Epithelial cell of prostate (primary cell): ENCODE measurements at places on chromosomes 12 and 14.
A peak's percentile ranks its signal among the peaks of the same experiment; 100 is the strongest.

- DNase-seq = no peak
These were observed 550.7 kb downstream of the SLC6A15 start for GRCh38 chr12:84361651-84362551.

GRCh38 chr14:101776344-101776743 lies 14.8 kb downstream of the PPP2R5C start:
- no peak for DNase-seq

DNA sequence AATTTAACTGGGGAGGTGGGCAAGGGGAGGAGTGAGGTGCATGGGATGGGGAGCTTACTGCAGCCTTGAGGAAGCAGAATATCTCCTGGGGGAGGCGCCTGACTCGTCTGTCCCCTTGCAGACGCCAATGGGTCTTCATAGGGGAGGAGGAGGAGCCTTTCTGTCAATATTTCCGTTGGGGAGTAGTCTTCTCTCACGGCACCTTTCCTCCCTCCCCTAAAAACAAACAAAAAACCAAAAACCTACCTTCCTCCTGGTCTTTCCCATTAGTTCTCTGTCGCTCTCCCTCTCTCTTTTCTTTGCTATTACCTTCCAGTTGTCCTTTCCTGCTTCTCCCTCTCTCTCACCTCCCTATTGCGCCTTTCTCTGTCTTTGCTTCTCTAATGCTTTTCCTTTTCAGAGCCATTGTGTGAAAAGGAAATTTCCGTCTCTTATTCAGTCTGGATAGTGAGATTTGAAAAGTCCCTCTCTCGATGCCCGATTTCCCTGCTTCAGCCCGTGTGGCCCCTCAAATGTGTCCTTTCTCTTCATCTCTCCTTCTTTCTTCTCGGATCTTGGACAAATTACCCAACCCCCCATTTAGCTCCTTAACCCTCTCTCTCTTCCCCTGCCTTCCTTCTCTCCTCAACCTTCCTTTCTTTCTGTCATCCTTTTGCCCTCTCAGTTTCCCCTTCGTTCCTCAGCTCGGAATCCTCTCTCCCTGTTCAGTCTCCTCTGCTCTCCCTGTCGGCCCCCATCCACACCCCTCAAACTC lies 5.9 kb downstream of the GPR84 start:
- no peak for DNase-seq

GRCh38 chr12:92928421-92928961 lies 604 bp downstream of the EEA1 start:
- DNase-seq = no peak

DNA sequence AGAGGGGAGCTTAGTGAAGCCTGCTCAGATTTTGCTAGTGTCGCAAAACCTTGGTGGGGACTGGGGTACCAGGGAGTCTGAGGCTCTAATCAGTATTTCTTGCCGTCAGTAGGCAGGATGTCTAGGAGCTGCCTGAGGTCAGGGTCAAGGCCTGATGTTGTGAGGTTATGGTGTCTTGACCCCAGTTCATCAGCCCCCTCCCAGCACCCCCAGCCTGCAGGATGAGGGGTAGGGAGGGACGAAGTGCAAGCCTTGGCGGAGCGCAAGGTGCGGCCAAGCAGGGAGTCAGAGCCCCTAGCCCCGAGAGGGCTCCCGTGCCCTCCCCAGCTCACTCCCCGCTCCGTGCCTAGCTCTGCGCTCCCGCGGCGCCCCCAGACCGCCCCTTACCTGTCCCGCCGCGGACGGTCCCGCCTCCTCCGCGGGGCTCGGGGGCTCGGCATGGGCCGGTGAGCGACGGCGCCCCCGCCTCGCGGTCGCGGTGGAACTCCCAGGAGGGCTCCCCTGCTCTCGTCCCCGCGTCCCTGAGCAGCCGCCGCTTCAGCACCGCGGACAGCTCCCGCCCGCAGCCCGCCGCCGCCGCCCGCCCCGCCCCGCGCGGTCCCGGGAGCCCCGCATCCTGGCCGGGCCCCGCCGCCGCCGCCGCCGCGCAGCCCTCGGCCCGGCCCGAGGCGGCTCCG lies 347 bp downstream of the SYNDIG1L start:
- no peak for DNase-seq

GRCh38 chr12:5176036-5176435 lies 132.4 kb downstream of the KCNA5 start:
- DNase-seq = no peak

GRCh38 chr12:101480849-101481248 lies 5.7 kb downstream of the SPIC start:
- no peak for DNase-seq

DNA sequence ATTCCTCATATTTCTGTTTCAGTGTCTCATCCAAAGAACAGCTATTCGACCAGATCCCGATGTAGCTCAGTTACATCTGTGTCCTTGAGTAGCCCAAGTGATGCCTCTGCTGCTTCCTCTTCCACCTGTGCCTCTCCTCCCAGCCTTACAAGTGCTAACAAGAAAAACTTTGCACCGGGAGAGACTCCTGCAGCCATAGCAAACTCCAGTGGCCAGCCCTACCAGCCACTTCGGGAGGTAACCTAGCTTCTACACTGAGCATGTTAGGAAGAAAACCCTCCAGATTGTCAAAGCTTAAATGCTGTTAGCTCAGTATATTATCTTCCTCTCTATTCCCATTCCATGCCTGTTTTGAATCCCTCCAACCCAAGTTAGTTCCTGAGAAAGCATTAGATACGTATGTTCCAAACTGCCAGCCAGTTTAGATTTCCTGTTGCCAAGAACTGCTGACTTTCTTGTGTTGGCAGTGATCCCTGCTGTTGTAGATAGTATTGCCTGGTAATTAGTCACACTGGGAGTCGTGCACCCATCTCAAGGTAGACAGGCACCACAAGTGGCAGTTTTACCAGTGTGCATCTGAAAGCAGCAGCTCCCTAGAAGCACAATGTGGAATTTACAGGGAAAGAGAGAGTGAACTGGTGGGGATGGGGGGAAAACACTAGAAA lies 14.0 kb upstream of the KCNH3 start:
- no peak for DNase-seq

- no peak for DNase-seq
These were observed 370.2 kb upstream of the FLRT2 start for GRCh38 chr14:85159726-85160125.

DNA sequence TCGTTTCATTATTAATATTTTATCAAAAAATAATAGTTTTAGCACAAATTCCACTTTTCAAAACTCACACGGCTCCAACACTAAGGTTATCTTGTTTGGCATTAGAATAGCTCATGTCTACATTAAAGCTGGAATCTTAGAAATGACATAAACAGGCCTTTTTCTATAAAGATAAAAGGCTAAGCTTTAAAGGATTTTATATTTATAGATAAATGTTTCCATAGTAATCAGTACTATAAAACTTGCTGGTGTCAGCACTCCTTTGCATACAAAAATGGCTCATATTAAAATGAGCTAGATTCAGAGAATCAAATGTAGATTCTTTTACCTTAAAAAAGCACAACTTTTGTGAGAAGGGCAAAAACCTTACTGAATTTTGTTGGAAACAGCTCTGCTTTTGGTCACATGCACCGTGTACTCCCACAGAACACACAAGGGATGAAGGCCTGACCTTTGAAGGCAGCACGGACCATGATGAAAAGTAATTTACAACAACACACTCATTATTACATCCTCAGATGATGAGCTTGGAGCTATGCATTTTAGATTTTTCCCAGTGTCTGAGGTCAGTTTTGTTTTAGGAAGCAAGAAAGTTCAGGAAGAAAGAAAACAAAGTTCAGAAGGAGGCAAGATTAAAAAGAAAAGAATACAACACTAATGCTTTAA lies 202.8 kb downstream of the BCAT1 start:
- DNase-seq = no peak

DNA sequence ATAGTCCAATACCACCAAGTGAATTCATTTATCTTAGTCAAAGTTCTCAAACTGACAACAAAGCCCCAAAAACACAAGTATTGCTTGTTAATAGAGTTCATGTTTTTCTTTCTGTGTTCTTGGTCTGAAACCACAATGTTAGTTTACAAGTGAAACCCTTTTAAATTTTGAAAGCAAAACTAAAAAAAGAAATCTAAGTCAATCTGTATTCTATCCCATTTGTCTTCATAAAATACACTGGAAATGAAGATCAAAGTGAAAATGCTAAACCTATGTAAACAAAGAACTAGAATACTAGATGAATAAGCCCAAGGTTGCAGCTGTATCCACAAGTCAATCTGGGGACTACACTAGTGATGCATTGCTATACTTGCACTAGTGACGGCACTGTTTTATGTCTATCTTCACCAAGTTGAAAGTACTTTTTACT lies 10.4 kb downstream of the MAP4K5 start:
- DNase-seq = no peak

DNA sequence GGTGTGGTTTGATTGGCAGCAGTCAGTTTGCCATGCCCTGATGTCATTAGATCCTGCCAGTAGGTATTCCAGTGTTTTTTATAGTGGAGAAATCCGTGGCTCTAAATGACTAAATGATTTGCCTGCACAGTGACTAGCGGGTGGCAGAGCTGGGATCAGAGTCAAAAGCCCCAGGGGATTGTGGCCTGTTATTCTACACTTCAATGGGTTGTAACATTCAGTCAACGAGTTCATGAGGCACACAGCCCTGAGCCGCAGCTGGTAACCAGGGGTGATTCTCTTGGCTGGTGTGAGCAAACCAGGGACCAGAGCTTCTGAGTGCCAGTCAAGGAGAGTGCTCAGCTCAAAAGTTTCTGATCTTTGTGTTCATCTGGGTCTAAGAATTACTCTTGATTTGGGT lies 1.8 kb downstream of the MYH6 start:
- DNase-seq = no peak

DNA sequence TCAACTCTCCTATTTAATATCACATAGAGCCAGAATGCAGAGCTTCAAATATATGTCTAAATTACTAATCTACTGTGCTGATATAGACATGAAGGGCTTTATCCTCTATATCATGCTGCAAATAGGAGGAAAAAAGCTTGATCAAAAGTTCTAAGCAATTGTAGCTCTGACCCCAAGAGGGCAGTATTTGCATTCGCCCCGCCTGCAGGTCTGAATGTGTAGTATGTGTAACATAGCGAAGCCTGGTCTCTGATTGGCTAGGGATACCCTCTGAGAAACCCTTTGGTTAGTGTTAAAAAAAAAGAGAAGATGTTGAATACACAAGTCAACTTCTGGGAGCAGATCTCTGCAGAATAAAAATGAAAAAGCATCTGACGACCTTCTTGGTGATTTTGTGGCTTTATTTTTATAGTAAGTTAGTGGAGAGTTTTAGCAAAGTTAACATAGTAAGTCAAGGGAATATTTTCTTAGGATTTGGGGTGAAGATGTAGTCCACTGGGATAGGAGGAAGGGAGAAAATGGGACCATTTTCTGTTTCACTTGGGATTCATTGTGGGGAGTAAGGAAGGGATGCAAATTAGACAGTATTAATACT lies 151.6 kb upstream of the OR4E1 start:
- DNase-seq = no peak

GRCh38 chr14:101588286-101588975 lies 27.1 kb downstream of the DIO3 start:
- no peak for DNase-seq

DNA sequence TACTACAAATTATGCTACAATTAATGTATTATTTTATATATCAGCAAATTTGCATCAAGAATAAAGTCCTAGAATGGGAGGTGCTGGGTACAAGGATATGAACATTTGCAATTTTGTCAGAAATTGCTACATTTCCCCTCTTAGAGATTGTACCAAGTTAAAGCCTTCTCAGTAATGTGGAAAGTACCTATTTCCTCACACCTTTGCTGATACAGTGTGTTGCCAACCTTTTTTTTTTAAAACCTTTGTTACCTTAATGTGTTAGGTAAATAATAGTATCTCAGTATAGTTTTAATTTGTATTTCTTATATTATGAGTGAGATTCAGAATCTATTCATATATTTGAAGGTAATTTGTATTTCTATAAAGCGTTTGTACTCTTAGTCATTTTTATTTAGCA lies 95.4 kb upstream of the HIF1A start:
- no peak for DNase-seq

DNA sequence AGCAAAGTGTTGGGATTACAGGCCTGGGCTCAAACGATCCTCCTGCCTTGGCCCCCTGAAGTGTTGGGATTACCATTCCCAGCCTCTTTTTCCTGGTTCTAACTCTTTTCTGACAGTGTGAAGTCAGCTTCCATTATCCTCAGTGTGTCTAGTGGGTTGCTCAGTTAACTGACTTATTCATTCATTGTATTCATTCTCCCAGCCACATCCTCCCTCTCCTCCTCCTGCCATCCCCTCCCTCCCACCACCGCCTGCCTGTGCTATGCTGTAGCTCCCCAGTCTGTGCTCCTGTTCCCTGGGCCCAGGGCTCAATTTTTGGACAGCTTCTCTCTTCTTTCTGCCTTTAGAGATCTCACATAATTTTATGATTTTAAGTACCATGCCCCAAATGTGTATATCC lies 19.4 kb downstream of the ATP6V0A2 start:
- DNase-seq = no peak

GRCh38 chr12:126355346-126355745 lies 1290.1 kb downstream of the AACS start:
- no peak for DNase-seq

GRCh38 chr12:58138424-58138823 lies 197.1 kb downstream of the ATP23 start:
- DNase-seq = no peak

DNA sequence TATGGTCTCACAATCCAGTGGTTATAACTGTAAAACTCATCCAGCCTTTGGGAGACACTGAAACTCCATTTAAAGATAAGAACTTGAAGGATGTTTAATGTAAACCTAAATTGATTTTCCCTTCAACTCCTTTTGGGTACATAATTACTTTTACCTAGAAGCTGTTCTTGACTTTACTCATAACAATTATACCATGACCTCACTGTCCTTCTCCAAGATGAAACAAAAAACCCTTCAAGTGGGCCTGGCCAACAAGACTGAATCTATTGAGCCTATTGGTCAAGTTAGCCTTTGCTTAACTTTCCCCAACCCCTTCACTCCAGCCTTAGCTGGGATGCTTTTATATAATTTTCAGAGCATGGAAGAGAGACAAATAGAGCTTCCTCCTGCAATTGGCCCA lies 22.5 kb downstream of the PARP2 start:
- DNase-seq = no peak

- DNase-seq = peak; percentile 67
These were observed 223.4 kb upstream of the DIO2 start for GRCh38 chr14:80434574-80435321.

DNA sequence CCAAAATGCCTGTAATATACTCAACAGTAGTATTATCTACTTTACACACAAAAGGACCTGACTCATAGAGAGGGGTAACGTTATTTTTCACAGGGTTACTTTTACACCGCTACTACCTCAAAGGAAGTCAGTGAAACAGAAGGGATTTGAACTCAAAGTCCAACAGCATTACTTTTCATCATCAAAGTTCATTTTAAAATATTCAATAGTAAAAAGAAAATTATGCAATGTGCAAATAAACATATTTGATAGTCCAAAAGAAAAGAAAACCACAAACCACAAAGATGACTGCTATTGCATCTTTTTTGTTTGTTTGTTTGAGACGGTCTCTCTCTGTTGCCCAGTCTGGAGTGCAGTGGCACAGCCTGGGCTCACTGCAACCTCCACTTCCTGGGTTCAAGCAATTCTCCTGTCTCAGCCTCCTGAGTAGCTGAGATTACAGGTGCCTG lies 15.5 kb downstream of the KIF21A start:
- DNase-seq = no peak

GRCh38 chr12:49336645-49337584 lies at the start of gene C1QL4:
Gene C1QL4 (minus strand): TSS chr12:49337188. CDS start chr12:49336477, 711 bp downstream.
- DNase-seq = no peak

- no peak for DNase-seq
These were observed 24.5 kb downstream of the JDP2 start for GRCh38 chr14:75452324-75452723.

GRCh38 chr14:102029956-102030355 lies 56.9 kb downstream of the HSP90AA1 start:
- DNase-seq = no peak

- DNase-seq = no peak
These were observed 5.8 kb downstream of the CCNB1IP1 start for GRCh38 chr14:20327005-20327869.
